ENCODE measurements at places on chromosomes 3 and 15.

DNA sequence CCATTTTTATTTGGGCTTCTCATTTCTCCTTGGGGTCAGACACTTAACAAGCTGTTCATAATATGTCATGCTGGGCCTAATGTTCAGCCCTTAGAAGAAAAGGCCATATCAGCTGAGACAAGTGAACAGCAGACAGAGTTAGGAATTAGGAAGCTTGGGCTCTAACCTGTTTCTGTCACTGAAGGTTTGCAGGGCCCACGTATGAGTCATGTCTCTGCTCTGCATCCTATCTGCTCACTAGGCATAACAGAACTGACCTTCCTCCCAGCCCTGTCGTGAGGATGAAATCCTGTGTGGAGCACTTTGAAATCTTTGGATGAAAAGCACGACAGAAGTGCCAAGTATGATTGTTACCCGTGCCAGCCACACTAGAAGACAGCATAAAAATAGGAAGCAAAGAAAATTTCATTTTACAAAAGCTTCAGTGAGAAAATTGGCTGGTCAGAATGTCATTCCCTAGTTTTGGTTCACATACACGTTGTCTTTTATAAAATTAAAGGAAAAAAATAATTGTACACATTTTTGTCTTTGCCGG is 26.5 kb upstream of the CD47 start:
- no peak for DNase-seq

DNA sequence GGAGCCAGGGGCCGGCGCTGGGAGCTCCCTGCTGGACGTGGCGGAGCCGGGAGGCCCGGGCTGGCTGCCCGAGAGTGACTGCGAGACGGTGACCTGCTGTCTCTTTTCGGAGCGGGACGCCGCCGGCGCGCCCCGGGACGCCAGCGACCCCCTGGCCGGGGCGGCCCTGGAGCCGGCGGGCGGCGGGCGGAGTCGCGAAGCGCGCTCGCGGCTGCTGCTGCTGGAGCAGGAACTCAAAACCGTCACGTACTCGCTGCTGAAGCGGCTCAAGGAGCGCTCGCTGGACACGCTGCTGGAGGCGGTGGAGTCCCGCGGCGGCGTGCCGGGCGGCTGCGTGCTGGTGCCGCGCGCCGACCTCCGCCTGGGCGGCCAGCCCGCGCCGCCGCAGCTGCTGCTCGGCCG is 1.5 kb downstream of the SMAD6 start:
- DNase-seq, result no peak

DNA sequence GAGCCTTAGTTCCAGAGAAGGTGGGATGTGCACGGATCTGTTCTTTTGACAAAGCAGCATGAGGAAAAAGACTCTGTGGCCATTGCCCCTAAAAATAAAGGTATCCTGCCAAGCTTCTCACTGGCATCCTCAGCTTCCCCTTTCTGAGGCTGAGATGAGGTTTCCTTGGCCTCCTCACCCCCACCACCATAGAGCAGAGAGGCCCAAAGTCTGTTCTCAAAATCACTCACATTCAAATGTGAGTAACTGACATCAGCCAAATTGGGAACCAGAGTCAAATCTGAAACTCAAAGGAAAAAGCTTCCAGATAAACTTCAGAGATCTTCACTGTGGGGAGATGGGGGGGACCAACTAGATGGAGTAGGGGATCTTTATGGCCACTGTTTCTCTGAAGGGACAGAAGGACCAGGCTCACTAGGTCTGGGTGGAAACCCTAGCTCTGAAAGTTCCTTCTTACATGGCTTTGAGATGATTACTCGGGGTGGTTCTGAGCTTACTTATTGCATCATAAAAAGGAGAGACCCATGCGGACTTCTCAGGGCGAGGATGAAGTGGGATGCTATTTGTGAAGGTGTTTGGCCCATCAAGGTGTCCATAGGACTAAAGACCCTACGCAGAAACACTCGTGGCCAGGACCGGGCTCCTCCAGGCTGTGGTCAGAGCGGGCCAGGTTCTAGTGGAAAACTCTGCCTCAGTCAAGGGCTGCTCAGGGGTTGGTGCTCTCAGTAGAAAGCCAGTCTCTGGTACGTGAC is 61.5 kb upstream of the MEF2A start:
- no peak for DNase-seq

- DNase-seq, result peak; percentile 45
These were observed 5.6 kb downstream of the HES1 start for GRCh38 chr3:194141415-194142155.

GRCh38 chr15:67446449-67446848 is 74.5 kb upstream of the C15orf61 start:
- no peak for DNase-seq

DNA sequence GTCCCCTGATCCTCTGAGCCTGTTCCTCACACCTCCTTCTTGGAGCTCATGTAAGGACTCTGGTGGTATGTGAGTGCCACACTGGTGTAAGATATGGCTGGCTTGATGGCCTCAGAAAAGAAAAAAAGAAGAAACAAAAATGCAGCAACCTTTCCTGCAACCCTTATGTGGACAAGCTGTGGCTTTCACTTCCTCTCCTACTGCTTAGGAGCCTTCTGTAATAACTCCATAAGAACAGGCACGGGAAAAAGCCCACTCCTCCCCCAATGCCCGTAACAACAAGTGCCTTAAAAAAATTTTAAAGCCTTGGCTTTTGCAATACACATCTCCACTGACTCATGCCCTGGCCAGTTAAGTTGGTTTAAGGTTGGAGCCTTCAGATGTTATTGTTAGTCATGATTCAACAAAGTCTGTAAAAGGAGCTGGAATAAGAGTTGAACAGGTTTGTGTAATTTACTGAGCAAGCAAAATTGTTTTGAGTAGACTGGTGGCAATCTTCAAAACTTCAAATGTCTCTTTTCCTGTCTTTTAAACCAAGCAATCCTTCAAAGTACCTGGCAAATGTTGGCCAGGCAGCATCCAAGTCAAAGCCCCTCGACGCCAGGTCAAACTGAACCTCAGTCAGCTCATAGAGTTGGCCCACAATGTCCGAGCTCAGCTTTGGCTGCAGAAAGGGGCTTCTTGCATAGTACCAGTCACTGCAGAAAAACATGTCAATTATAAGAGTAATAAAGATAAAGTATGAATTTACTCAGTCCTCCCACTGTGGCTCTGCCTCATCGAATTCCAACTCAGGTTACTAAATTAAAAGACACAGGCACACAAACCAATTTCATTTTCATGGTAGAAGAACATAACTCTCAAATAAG is 22.9 kb downstream of the FYCO1 start:
- DNase-seq, result no peak

DNA sequence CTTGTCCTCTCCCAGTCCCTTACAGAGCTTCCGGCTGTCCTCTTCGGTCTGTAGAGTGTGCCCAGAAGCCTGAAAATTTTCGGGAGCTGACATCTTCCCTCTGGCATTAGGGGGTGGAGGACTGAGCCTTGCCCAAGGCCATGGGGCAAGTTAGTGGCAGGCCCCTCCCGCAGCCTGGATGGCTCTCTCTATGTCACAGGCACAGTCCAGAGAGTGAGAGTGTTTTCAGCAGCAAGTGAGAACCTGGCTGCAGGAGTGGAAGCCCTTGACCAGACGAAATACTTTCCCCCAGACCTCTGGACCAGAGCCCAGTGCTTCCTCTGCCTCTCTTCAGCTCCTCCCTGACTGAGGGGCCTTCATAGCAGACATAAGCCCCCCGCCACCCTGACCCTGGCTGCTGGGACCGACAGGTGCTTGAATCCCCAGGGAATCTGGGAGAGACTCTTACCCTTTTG is 50.5 kb upstream of the SEC22A start:
- DNase-seq, result no peak

GRCh38 chr3:13032206-13032605 is 41.0 kb downstream of the IQSEC1 start:
- DNase-seq, result no peak

DNA sequence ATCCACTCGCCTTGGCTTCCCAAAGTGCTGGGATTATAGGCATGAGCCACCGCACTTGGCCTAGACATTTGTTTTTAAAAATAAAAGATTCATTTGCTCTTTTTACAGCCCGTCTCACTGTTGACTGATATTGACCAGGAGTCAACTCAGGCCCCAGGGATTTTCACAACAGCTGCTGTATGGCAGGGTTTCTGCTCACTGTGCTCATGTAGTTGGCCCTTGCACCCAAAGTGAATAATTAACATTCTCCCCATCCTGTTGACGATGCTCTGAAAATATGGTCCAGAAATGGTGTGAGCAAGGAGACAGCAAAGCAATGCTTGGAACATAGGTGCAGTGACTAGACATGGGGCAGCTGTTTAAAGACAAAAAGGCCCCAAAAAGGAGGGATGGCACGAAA is 2.9 kb upstream of the CCR5 start:
- no peak for DNase-seq

- DNase-seq, result no peak
These were observed 96.6 kb downstream of the SEMA6D start for GRCh38 chr15:47813748-47814384.

- DNase-seq, result no peak
These were observed 50.3 kb downstream of the CHSY1 start for GRCh38 chr15:101201411-101202174.

GRCh38 chr3:75320369-75320768 is 343.8 kb upstream of the FRG2C start:
- DNase-seq, result no peak

- no peak for DNase-seq
These were observed 183.4 kb downstream of the GOLGA6L6 start for GRCh38 chr15:20358066-20358778.

- DNase-seq, result no peak
These were observed 43.1 kb downstream of the KLF13 start for GRCh38 chr15:31369727-31370126.

GRCh38 chr15:77753281-77753873 is 120.7 kb upstream of the LINGO1 start:
- DNase-seq, result no peak

DNA sequence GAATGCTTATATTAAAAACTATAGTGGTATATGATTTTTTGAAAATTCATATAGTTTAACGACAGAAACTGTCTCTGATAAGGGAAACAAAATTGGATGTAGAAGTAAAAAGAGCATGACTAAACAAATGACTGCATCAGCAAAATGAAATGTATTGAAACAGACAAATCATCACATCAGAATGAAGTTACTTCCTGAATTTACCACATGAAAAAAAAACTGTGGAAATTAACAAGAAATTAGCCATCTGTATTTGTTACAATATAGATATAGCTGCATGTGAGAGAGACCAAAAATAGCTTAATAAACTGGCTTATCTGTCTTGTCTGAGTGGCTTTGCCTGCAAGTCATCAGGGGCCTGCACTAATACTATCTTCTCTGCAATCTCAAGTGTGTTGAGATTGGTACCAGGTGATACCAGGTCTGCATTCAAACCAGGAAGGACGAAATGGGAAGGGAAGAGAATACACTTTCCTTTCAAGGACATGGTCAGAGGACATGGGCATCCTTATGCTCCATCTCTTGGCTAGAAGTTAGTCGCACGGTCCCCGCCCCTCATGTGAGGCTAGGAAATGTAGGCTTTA is 388.7 kb downstream of the GRM7 start:
- no peak for DNase-seq

DNA sequence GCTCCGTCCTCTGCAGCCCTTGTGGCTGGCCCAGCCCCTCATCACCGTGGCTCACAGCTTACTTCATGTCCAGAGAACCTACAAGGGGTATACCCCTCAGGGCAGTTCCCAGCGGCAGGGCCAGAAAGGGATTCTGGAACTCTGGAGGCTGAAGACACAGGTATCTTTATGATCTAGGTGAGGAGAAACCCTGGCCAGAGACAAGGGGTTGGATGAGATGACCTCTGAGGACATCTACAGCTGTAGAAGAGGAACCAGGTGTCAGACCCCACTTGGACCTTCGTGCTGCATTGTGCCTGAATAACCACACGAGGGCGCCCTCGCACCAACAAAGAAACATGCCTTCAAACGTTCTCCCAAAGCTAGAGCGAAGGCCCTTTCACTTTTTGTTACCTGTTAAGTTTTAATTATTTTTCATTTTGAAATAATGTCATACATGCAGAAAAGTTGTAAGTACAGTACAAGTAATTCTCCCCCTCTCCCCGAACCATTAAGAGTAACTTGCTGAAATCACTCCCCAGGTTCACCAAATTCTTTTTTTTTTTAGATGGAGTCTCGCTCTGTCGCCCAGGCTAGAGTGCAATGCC is 118.7 kb upstream of the SMAD3 start:
- peak; percentile 49 for DNase-seq

- DNase-seq, result no peak
These were observed 210.5 kb downstream of the FOXP1 start for GRCh38 chr3:71372911-71373637.

GRCh38 chr3:14286887-14287500 is 108.4 kb downstream of the LSM3 start:
- DNase-seq, result no peak

DNA sequence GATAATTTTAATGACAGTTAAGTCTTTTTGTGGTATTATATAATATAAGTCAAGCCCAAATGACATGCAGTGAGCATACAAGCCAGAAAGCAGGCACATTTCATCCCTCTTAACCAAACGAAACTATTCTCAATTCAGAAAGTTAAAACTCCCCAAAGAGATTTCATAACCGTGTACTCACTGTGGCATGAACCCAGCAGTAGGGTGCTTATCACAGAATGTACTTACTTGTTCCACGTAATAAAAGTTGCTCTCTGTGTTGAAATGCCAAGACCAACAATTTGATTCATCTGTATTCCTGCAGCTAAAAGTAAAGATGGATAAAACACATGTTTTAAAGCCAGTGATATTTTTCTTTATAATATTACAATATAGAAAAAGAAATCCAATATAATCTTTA is 12.1 kb downstream of the GK5 start:
- no peak for DNase-seq

- DNase-seq, result no peak
These were observed 225.8 kb upstream of the UMPS start for GRCh38 chr3:124504332-124505059.

DNA sequence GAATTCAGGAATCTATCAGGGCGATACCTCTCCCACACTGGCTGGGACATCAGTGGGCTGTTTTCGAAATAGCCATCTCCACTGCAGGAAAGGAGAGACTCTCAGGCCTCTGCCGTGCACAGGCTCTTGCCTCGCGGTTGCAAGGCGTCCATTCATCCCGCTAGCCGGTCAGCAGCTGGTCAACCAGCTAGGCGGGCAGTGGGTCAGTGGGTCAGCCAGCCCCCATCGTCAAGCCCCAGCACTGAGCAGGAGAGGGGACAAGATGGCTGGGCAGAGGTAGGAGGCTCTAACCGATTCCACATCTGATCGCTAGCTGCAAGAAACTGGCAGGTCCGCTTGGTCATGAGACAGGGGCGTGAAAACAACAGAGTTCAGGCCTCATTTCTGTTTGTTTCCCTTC is 45.1 kb downstream of the MUC4 start:
- no peak for DNase-seq

- no peak for DNase-seq
These were observed 111.1 kb upstream of the CBLB start for GRCh38 chr3:105979961-105980360.

DNA sequence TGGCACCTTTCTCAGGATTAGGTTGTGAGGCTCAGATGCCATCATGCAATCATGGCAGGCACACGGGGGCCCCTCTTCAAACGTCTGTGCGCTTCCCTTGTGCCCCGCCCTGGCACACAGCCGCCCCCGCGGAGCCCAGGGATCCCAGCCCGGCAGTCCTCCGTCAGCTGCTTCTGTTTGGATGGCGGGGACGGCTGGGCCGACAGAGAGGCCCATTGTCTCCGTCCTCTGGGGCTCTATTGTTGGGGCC is 849 bp upstream of the HDAC11 start:
- no peak for DNase-seq

GRCh38 chr3:183477801-183478456 is 49.5 kb upstream of the MCF2L2 start:
- DNase-seq, result no peak

- DNase-seq, result no peak
These were observed 54.8 kb downstream of the ZBTB38 start for GRCh38 chr3:141422961-141423582.

- DNase-seq, result no peak
These were observed 15.5 kb upstream of the VIPR1 start for GRCh38 chr3:42486814-42487565.
